ENCODE measurements at places on chromosomes 4 and X.
A peak's percentile ranks its signal among the peaks of the same experiment; 100 is the strongest.

- peak; percentile 45 for DNase-seq
Observed at GRCh38 chrX:153970357-153971123, 1.1 kb downstream of the HCFC1 start.

GRCh38 chr4:30619679-30620078, 100.5 kb upstream of the PCDH7 start:
- DNase-seq = no peak

DNA sequence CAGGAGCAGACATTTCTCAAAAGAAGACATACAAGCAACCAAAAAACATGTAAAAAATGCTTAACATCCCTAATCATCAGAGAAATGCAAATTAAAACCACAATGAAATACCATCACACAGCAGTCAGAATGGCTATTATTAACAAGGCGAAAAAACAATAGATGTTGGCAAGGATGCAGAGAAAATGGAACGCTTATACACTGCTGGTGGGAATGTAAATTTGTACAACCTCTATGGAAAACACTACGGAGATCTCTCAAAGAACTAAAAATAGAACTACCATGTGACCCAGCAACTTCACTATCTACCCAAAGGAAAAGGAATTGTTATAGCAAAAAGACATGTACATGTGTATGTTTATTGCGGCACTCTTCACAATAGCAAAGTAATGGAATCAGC, 71.5 kb downstream of the PPP4R3C start:
- DNase-seq = no peak

DNA sequence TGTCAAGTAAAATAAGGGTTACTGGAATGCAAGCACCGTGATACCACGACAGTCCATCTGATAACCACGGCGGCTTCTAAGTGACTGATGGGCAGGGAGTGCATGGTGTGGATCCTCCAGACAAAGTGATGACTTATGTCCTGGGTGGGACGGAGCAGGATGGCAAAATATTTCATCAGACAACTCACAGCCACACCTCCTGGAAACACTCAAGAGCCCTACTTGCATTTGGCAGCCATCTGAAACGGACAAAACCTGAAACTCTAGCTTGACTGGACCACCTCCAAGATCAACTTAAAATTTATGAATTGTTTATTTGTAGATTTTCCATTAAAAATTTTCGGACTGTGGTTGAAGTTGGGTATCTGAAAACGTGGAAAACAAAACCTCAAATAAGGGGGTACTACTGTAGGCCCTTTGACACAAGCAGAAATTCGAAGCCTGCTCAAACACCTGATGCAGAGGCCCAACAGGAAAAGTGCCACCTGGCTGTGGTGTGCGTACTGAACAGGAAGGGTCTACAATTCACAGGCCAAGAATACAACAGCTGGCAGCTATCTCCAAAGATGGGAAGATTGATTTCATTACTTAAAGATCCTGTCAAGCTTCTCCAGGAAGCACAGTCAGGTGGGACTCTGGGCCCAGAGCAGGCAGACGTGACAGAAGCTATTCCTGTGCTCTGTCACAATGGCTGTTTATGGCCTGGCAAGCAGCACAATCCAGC, 26.0 kb downstream of the LRIT3 start:
- DNase-seq = no peak

- DNase-seq = no peak
Observed at GRCh38 chr4:116880625-116881024, 204.8 kb downstream of the TRAM1L1 start.

DNA sequence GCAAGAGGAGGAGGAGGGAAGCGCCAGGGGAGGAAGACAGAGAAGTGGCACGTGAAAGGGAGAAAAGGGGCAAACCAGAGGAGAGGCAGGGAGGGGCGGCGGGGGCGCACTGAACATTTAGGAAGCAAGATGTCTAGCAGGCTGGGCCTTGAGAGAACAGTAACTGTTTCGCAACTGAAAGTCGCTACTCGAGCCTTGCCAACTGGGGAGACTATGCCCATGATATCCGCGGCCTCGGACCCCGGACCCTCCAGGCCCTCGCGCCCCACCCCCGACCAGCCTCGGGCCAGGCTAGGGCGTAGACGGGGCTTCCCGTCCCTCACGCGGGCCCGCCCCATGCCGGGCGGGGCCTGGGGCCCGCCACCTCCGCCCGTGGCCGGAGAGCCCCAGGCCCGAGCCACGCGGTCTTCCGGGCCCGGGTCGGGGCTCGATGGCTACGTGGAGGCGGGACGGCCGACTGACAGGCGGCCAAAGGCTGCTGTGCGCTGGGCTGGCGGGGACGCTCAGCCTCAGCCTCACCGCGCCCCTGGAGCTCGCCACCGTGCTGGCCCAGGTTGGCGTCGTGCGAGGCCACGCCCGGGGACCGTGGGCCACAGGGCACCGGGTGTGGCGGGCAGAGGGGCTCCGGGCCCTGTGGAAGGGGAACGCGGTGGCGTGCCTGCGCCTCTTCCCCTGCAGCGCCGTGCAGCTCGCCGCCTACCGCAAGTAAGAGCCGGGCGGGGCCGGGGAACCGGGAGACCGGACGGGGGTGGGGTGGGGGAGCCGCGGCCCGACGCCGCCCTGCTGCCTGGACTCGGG, at the start of gene SLC25A43:
Gene SLC25A43, plus strand, starts transcription at position 363 of the 798 bp plus-strand sequence. Its CDS starts 68 bp downstream, at position 431.
- peak; percentile 71 for DNase-seq

- DNase-seq = no peak
Observed at GRCh38 chr4:124092541-124092984, 620.0 kb downstream of the ANKRD50 start.

GRCh38 chr4:154564311-154564710, 1.5 kb downstream of the FGB start:
- no peak for DNase-seq

GRCh38 chrX:7068939-7069367, 78.6 kb upstream of the STS start:
- no peak for DNase-seq

GRCh38 chr4:5220028-5220427, 168.7 kb downstream of the STK32B start:
- no peak for DNase-seq

DNA sequence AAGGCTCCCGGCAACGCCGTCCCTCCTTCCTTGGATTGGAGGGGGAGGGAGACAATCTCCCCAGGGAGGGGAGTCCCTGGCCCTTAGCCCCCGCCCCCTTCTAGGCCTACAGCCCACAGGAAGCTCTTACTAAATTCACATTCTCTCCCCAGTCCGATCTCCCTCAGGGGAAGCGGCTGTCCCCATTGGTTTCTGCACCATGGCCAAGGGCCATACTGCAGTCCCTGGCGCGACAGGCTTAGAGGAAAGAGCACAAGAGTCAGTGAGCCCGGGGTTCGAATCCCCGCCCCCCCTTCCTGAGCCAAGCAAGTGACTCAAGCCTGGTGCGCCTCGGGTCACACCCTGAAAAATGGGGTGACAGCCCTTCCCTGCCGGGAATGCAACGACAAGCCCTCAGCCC, 1.1 kb downstream of the ABLIM2 start:
- no peak for DNase-seq

DNA sequence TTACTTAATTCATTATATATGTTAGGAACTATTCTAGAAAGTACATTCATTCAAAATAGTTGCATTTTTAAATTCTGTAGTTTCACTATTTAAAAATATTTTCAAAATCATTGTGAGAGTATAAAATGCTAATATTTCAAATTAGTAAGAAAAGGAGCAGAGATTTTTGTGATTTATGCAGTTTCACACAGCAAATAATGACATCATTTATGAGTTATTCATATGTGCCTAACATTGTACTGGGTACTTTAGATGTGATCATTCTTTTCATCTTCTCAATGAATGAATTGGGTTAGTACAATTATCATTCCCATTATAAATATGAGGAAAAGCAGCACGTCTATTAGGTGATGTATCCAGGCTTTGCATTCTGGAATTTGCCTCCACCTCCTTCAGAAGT, 1451.0 kb upstream of the IGFBP7 start:
- DNase-seq = no peak

DNA sequence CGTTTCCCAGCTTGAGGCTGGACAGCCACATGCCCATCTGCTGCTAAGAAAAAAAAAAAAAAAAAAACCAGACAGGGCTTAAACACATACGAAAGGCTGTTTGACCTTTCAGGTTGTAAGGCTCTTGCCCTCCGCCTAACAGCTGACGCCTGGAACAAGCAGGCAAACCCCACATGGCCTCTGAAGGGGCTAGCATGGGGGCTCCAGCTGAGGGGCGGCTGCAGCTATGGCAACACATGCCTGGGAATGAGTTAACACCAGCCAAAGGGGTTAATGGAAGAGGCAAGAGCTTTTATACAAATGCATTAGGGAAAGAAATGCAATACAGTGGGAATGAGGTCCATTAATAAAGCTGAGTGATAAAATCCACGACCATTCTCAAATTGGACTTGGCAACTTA, 183.6 kb downstream of the ENOX2 start:
- no peak for DNase-seq

- no peak for DNase-seq
Observed at GRCh38 chrX:10073671-10074070, 83.1 kb upstream of the CLCN4 start.

DNA sequence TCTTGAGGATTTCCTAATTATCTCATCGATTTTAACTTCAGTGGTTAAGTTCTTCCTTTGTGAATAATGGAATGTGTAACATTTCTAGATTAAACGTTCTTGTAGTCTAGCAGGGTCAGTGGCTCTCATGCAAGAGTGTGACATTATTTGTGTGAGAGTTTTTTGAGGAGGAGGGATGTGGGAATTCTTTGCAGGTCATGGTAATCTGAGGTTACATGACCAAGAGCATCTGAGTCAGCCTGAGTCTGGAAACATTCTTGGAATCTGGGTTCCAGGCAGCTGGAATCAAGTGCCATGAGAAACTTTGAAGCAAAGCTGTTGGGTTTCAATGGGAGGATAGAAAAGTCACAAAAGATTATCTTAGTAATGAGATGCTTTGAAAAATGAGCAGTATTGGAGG, 49.5 kb downstream of the GK start:
- no peak for DNase-seq

- no peak for DNase-seq
Observed at GRCh38 chr4:37917388-37917787, 26.5 kb downstream of the TBC1D1 start.

DNA sequence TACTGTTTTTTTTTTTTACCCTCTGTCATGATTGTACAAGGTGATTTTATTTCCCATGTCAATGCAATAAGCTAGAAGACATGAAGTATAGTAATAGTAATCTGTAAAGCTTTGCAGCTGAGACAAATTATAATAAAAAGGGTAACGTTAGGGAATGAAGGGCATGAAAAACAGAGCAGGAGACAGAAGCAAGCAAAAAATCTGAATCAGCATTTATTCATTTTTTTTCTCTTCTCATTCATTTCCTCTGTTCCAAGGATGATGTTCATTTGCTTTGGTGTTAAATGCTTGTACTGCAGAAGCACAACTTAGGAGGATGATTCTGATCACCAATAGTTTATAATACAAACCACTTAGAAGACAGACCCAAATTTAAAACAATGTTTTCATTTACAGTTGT, 64.3 kb downstream of the CCKAR start:
- DNase-seq = no peak

DNA sequence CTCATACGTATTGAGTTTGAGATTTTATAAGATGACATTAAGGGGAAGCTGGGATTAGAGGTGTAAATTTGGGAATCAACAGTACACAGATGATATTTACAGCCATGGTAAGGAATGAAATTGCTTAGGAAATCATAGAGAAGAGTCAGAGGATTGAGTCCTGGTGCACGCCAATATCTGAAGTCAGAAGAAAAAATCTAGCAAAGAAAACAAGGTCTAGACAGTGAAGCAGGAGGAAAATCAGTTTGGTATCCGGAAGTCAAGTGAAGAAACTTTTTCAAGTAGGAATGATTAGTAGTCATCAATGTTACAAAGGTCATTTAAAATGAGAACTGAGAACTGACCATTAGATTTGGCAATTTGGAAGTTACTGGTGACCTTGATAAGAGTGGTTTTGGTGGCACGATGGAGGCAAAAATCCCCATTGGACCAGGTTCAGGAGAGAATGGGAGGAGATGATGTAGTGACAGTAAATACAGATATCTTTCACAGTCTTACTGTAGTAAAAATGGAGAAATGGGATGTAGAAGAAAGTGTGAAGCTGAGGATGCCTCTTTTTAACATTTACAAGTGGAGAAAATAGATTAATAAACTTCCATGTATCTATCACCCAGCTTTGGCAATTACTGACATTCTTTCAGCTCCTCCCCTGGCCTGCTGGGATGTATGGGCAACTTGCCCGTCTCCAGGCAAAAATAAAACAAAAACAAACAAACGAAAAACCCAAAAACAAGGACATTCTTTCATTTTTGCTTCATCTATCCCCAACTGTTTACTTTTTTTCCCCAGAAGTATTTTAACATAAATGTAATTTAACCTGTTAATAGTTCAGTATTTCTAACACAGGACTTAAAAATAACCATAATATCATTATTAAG, 11.4 kb upstream of the GPR34 start:
- no peak for DNase-seq

GRCh38 chr4:52244103-52244775, 193.1 kb downstream of the SPATA18 start:
- DNase-seq = no peak

DNA sequence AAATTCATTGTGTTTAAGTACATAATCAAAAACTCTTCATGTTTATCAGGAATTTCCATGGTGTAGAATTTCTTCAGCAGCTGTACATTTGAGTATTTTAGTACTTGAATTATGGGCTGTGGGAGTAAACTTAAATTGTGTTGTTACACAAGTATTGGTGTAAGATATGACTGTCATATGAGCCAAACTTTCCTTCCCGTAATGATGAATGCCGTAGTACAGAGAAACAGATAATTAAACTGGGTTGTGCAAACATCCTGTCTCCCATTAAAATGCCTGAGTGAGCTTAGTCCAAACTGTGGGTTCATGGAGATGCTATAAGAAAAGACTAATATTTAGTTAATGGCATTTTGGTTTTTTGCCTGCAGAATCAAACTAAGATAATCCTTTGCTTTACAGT, 159.2 kb downstream of the SLC4A4 start:
- DNase-seq = no peak

DNA sequence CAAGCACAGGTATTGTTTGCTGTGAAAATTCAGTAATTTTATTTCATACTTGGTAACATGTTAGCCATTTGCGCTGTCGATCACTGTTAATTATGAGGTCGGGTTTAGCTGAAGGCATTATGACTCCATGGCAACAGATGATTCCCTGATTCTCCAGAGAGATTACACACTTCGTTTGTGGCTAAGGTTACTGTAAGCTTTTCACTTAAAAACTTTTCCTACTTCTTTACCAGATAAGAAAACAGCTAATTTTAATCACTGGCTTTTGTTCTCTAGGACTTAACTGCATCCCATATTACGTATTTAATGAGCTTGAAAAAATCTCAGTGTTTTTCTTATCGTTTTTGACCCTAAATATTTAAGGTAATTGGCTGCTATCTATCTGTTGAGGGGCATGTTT, 2.1 kb downstream of the GSTCD start:
- DNase-seq = no peak
